ENCODE measurements at places on chromosomes 3 and 15. TPM values are rescaled to one million over a fixed set of nuclear protein-coding genes. Genes with fewer than 3 reads are reported as not detected.

GRCh38 chr3:183385698-183386613, 42.5 kb downstream of the MCF2L2 start:
- peak; percentile 62 for DNase-seq

GRCh38 chr3:8852511-8852910, 83.1 kb upstream of the OXTR start:
- no peak for DNase-seq

DNA sequence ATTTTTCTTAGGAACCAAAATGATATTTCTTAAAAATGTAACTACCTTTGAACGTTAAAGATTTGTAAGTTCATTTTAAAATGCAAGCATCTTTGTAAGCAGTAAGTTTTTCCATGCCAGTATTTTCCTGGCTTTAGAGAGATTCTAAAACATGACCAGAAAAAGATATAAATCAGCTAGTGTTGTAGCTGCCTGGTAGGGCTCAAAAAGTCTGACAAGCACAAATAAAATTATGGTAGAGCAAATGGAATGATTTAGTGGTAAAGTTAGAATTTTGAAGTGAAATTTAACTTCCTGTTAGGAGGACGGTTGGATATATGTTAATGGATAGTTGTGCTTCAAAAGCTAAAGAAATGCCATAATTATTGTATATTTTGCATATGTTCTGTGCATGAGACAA, 29.7 kb downstream of the GABRR3 start:
- no peak for DNase-seq

- no peak for DNase-seq
Observed at GRCh38 chr15:101120473-101120872, 131.4 kb downstream of the CHSY1 start.

DNA sequence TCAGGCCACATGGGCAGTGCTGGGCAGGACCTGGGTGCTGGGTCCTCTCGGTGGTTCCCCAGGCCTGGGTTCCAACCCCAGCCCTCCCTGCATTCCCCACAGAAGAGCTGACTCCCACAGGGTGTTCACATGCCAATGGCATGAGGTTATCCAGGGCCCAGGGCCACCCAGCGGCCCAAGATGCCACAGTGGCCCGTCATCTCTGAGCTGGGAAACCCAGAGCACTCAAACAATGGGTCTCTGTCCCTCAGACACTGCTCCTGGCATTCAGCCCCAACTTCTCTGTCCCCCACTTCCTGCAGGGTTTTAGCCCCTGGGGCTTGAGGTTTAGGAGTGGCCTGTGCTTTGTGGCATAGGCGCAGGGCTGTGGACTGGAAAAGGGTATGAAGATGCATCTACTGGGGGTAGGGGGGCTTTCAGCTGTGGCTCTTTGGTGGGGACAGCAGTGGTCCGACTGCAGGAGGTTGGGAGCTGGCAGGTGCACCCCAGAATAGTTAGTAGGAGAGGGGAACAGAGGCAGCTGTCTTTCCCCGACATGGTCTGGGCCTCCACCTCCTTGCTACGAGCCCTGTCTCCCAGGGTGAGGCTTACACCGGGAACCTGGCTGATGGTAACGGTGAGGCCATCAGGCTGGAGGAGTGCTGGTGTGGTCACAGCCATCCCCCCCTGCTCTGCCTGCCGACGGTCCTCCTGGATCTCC, 1.7 kb downstream of the CCDC9B start:
- DNase-seq = no peak

- no peak for DNase-seq
Observed at GRCh38 chr3:52373676-52374075, 57.6 kb downstream of the DNAH1 start.

DNA sequence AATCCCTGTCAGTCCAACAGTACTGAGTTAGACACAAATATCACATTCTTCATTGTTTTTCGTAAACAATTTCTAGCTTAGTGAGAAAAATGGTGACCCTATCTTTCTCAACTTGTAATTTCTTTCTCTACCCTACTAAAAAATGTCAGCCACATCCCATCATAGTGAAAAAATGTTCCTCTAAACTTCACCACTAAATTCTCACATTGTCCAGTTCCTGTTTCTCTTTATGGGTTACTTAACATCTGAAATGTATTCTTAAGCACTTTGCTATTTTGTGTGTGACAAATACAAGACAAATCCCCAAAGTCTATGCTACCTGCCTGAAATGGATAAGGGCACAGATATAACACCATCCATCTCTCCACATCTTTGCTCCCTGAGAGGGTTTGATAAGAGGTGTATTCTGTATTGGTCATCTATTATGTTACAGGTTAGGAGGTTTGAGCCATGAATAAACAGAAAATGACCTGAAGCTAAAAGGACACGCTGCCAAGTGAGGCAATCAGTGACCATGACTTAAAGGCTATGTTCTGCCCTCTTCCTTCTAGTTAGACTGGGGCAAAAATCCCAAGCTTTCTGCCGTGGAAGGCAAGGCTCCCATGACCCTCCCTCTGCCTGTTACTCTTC, 118.2 kb downstream of the GADL1 start:
- DNase-seq = no peak

Gene PARP15
- polyA plus RNA-seq = 2.8 TPM

- peak; percentile 84 for DNase-seq
Observed at GRCh38 chr15:92521624-92522008, 127.9 kb downstream of the ST8SIA2 start.

Gene SMCO1
- polyA plus RNA-seq = 1.5 TPM

Gene ZNF80
- polyA plus RNA-seq = 0.09 TPM

DNA sequence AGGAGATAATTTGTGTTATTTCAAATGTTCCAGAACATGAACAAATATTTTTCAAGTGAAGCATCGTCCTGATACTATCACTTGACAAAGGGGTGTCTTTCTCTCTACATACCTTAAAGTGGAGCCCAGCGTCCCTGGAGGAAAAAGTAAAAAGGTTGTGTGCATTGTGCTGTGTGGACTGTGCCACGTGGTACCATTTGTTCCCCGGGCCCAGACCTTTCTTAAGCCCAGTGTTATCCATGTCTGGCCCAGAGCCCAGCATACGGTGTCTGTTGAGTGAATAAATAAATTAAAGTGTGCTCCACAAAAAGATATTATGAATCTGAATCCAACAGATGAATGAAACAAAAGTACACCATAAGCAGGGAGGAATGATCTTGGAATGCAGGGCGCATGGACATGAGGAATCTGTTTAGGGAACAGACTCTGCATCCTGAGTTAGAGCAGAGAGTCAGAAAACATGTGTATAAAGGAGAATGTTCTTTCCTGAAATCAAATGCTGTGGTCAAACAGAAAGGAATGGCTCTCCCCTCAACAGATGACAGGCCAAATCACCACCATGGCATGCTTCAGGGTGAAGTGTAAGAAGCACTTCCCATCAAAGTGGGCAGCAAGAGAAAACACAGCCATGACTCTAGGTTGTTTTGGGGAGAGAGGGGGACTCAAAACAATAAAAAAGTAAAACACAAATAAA, 8.1 kb upstream of the PRSS50 start:
- DNase-seq = no peak

GRCh38 chr3:33441225-33441976, 1.2 kb upstream of the UBP1 start:
- no peak for DNase-seq

- no peak for DNase-seq
Observed at GRCh38 chr15:82138306-82138705, 92.5 kb upstream of the MEX3B start.

- no peak for DNase-seq
Observed at GRCh38 chr15:27061739-27062138, 90.8 kb downstream of the GABRG3 start.

DNA sequence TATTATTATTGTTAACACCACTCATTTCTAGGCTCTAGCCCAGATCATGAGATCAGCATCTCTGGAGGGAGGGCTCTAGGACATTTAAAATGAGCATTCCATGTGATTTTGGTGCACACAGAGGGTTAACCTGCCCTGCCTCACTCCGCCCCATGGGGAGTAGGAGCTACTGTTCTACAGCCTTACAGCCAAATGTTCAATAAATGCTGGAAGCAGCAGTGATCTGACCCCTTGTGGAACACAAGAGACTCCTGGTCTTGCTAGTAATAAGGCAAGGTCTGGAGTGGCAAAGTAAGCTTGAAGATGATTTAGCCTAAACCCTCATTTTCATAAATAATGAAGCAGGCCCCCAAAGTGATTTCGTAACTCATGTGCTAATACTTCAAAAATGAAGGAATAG, 166.4 kb upstream of the EOMES start:
- DNase-seq = no peak

DNA sequence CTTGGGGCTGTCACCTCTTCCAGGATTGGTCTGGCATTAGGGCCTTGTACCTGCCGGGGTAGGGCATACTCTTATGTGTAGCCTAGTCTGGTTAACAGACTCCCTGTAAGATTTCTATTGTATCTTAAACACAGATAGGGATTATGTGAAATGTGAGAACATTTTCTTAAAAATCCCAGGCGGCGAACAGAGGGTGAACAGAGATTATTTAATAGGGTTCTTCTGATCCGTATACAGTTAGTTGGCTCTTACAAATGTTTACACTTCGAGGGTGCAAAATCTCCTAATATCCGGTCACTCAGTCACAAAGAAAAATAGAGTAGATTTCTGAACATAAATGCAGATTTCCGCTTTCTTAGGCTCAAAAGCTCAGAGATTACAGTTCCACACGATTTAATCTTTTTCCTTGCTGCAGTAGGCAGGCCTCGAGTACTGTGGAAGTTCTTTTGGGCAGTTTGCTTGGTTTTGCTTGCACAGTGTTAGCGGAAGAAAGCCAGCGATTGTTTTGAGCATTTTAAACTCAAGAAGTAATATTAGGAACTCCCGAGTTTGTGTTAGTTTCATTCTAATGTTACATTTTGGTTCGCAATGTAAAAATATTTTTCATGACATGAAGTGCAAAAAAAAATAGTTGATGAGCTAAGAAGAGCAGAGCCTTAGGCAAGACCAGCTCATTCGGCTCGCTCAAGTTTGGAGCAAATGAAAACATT, 993 bp downstream of the PLCL2 start:
- peak; percentile 29 for DNase-seq

Gene RPL35A
- 1,737 TPM for polyA plus RNA-seq

DNA sequence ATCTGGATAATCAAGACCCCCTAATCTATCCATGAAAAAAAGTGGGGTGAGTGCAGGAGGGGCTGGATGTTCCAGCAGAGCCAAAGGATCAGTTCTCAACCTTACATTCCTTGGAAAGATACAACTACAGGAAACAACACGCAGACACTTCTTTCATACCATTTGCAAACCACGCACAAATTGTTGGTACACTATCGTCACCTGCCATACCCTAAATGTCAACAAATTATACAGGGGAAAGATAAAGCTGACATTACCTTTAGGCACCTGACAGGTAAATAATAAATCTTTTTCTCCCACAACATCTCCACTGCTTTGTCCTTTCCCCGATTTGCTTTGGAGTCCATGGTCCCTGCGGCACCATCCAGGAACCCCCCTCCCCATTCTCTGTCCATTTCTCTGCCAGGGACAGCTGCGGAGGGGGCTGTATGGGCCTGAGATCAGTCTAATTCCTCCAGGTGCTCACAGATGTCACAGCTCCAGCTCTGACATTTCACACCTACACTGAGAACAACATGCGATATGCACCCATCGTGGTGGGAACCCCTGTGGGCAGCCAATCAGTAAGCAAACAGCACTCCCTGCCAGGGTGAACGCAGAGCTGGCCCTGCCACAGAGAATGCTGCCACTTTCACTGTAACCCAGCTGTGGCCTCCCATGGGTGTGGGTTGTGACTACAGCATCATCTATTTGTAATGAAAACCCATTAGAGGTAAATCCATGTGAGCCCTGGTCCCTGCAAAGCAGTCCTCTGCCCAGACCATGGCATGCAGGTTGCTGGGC, 37.7 kb upstream of the BCL2L10 start:
- DNase-seq = no peak

Gene UROC1
- polyA plus RNA-seq = 0.14 TPM

GRCh38 chr15:63818191-63818590, 15.6 kb downstream of the HERC1 start:
- no peak for DNase-seq

DNA sequence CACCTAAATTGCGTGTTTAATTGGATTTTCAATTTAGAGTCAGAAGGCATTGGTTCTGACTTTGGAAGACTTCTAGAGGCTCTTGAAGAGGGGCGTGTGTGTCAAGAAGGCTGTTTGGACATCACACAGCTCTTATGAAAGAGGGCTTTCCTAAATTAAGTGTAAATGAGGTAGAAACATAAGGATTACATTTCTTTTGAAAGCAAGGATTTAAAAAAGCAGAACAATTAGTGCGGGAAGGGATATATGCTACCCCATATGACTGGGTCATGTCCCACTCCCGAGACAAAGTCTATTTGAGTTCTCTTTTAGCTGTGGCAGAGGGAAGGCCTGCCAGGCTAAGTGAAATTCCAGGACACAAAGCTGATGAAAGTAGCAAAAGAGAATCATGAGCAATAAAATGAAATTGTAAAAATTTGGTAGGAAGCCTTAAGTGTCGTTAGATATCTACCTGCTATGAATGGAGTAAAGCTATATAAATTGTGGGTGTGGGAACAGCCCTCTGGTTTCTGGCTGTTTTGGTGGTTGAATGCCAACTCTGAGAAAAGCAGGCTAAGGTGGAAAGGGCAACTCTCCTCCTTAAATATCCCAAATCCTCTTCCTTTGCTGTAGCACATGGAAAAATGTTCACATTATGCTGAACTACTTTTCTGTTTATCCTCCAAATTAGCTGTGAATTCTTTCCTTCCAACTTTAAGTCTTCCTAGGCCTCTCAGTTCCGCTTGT, 100.6 kb upstream of the TSC22D2 start:
- peak; percentile 51 for DNase-seq

DNA sequence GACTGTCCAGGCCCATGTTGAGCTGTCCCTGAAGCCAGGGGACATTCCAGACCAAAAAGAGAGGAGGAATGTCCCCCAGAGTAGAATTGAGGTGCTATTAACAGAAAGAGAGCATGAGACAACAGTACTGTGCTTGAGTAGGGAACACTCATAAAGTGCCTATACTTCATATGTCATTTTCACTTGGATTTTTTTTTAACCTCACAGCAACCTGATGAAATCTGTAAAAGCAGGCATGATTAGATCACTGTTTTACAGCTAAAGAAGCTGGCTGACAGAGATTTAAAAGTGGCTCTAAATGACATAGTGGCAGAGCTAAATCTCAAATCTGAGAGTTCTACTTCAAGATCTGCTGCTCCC, 18.8 kb downstream of the PODXL2 start:
- no peak for DNase-seq

Gene CD200R1L
- not detected for polyA plus RNA-seq

DNA sequence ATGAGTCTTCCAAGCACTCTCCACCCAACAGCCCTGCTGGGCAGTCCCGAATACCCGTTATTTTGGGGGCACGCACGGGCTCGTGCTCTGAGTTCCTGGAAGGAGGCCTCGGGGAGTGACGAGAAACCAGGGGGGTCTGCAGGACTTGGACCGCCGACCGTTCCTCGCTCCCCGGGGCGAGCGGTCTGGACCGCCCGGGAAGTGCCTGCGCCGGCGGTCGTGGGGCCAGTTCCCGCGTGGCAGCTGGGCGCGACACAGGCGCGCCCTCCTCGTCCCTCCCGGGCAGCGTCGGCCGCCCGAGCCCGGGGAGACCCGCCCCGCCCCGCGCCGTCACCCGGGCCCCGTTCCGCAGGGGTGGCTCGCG, 387 bp downstream of the GNB4 start:
- DNase-seq = peak; percentile 66

GRCh38 chr3:9761919-9762318, 7.8 kb downstream of the CAMK1 start:
- no peak for DNase-seq
